NCI-H187 (cell line): ENCODE measurements at places on chromosomes 2 and 18.

DNA sequence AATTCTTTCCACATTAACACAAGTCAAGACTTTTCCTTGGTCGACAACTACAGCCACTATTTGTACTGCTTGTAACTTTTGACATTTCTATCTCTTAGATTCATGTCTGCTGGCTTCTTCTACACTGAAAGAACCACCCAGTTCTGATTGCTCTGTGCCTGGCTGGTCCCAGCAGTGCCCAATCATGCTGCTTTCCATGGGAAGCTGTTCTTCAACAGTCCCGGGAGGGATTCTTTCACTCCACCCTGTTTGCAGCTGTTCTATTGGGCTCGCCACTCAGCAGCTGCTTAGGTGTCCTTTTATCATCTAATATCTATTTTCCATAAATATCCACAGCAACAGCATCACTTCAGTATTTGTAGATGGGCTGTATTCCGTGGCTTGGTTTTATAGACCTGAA is 471.1 kb upstream of the SMIM21 start:
- DNase-seq, result no peak

- DNase-seq, result no peak
These were observed 97.7 kb downstream of the XRCC5 start for GRCh38 chr2:216206821-216207220.

GRCh38 chr2:41871080-41871479 is 176.7 kb upstream of the PKDCC start:
- no peak for DNase-seq

DNA sequence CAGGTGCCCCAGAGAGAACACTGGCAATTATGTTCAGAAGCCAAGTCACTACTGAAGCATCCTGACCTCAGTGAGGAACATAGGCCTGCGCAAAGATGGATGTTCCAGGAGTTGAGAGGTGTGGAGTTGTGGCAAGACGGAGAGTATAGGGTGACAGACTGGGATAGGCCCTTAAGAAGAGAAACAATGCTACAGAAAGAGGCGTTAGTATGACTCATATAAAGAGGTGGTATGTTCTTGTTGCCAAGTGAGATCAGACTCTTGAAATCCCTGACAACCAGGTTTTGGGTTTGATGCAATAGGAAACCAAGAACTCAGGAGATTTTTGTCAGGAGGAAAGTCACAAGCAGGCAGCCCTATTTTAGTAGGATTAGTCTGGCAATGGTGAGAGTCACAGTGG is 185.6 kb downstream of the RIT2 start:
- no peak for DNase-seq

DNA sequence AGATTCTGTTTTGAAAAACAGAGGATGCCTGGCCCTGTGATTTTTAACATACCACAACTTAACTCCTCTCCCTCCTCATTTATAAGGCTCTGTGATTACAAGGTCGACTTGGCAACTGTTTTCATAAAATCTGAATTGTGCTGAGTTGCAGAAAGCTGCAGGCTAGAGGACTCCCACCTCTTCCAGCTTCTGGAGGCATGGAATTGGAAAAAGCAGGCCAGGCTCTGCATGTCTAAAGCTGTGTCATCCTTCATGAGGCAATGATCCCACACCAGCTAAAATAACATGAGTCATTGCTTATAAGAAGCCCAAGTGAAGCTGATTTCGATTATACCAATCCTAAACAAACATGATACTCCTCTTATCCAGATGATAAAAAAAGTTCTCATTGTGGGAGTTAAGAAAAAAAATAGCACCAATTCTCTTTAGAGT is 11.7 kb downstream of the ARHGAP28 start:
- no peak for DNase-seq
